Astrocyte (in vitro differentiated cells and primary cell): ENCODE measurements at places on chromosomes 12 and 14. TPM values are rescaled to one million over a fixed set of nuclear protein-coding genes. Genes with fewer than 3 reads are reported as not detected.

The FBRSL1 gene
- total RNA-seq = 36.6 and 43.8 TPM in 2 replicates

The PLEKHG3 gene
- total RNA-seq = 84.1 and 98.6 TPM in 2 replicates

DNA sequence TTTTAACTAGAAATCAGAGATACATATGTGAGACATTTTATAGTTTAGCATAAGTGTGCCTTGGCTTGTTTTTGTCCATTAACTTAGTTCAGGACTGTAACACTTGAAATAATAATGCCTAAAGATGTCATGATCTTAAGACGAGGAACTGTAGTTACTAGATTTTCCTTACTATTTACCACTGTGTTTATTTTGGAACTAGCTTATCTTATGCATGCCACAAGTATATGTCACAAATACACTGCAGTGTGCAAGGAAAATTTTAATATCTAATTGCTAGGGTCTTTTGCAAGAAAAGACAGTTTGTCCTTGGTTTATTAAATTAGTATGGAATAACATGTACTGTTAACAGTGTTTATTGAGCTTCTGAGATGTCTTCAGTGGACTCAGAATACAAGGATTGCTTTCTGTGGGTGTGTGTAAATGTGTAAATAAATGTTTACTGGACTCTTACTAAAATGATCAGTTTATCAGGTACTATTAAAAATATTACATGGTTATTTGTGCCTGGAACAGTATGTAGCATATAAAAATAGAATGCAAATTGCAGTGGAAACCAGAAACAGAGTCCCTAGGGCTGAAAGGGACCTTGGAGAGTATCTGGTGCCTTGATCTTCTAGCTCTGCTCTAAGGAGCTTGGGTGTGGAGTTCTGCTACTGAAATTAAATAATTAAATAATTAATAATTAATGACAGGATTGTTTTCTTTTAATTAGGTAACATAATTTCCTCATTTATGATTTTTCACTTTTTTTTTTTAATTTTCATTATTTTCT is 58.1 kb downstream of the FGD4 start:
- peak; percentile 66 for DNase-seq

DNA sequence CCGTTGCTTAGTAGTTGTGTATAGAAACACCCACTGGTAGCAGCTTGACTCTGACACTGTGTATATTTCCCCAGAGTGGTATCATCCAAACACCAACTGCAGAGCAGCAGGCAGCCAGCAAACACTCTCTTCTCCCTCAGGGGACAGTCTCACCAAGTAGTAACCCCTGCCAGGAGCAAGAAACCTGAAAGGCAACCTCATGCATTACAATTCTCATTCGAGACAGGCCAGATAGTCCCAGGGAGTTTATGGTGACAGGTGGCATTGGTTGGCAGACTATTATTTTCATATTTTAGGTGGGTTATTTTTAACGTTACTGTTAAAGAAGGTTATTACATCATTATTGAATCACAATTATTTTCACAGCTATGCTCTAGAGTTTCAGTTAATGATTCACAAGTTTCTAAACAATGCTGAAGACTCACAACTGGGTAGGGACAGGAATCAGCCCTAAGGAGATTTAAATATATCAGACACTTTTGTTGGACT is 222.8 kb downstream of the EGLN3 start:
- DNase-seq = no peak

GRCh38 chr14:92495027-92495426 is 18.6 kb upstream of the RIN3 start:
- no peak for DNase-seq

DNA sequence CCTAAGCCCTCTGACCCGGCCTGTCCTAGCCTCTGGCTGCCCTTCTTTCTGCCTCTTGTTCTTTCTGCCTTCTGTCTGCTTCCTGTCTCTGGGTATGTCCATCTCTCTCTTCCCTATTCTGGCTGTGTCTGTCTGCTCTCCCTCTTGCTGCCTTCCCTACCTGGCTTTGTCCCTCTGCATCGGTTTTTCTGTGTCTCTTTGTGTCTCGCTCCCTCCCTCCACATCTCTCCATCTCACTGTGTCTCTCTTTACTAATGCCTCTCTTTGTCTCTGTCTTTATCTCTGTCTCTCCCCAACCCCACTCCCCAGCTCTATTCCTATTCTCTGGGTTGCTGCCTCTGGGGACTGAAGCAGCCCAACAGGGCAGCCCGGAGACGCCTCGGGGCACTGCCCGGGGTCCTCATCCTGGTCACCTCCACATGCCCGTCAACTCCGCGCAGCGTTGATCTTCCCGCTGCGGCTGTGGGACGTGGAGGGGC is 10.1 kb downstream of the SHMT2 start:
- DNase-seq = no peak

- peak; percentile 55 for DNase-seq
These were observed 149.0 kb downstream of the NAV3 start for GRCh38 chr12:77979597-77980250.

GRCh38 chr12:77429426-77429825 is 364.1 kb upstream of the E2F7 start:
- DNase-seq = no peak
